Activated CD4-positive, alpha-beta T cell treated with anti-CD3 and anti-CD28 coated beads for 36 hours (primary cell): ENCODE measurements at places on chromosomes 4 and X.
A peak's percentile ranks its signal among the peaks of the same experiment; 100 is the strongest.

DNA sequence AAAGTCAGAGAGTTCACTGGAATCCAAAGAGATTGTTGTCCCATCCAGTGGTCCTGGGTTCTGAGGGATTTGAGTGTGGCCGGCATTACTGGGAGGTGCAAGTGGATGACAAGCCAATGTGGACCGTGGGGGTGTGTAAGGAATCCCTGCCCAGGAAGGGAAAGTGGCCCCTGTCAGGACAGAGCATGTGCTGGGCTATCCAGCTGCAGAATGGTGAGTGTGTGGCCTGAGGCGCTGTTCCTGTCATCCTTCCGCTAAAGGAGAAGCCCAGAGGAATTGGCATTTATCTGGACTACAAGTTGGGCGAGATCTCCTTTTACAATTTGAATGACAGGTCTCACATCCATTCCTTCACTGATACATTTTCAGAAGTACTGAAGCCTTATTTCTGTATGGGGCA, 20.4 kb upstream of the TRIM60 start:
- DNase-seq: no peak

GRCh38 chr4:70306076-70306475, 28.7 kb upstream of the CABS1 start:
- DNase-seq: no peak

DNA sequence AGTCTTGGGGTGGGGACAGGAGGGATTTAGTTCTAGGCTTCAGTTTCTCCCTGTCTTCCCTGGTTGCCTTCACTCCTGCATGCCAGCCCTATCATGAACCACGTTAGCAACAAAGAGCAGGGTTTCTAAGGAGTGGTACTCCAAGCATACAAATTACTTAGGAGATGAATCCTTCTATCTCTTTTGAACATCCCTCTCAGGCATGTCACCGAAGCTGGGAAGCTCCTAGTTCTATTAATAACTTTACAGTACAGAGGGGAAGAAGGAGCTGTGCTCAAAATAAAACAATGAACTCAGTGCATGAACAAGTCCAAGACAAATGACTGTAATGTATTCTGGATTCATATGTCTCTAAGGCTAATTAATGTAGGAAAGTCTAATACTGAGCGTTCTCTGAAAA, 450.6 kb upstream of the RASGEF1B start:
- DNase-seq: no peak

DNA sequence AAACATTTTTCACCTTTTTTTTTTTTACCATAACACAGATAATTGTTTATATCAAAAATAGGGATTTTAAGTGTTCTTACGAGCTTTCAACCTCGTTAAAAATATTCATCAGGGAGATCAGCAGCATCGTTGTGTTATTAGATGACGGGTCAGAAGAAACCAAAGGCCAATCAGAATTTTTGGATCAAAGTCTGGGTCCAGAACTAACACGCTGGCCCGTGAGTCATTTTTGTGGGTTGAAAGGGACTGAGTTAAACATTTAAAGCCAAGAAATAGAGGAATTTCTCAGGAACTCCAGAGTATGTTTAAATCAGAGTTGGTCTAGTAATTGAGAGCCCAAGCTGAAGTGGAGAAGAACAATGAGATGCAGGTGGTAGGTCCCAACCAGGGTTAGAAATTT, 170.8 kb downstream of the TLL1 start:
- DNase-seq: no peak

- DNase-seq: no peak
These were observed 320.3 kb downstream of the DKK2 start for GRCh38 chr4:106715825-106716224.

- no peak for DNase-seq
These were observed 87.8 kb downstream of the VCX2 start for GRCh38 chrX:8083286-8083685.

DNA sequence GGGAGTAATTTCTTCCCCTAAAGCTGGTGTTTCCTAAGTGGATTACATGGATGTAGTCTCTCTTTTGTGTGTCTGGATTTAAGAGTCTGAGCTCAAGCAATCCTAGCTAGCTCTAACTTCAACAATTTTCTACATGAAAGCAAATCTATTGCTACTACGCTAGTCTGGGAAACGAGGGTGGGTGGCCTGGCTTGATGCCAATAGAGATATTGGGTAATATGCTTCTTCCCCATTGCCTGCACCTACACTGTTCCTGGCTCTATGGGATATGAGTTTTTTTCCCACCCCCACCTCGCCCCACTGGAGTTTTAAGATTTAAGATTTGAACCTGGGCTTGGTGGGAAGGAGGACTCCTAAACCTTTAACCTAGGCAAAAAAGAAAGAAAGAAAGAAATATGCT, 158.8 kb downstream of the RBM46 start:
- no peak for DNase-seq

DNA sequence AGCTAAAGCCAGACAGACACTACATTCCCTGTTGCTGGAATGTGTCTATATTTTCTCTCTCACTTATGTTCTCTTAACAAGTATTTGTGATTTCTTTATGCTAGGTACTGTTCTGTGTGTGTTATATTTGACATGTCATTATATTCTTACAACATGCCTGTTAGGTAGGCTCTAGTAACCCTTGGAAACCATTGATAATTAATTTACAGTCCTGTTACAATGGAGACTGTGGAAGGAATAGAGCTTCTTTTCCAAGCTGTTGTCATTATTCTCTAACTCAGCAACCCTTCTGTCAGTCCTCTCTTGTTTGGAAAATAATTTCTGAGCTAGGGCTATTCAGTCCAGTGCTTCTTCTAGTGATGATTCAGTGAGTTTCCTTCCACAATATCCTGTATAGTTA, 419.1 kb upstream of the BOD1L1 start:
- DNase-seq: no peak

DNA sequence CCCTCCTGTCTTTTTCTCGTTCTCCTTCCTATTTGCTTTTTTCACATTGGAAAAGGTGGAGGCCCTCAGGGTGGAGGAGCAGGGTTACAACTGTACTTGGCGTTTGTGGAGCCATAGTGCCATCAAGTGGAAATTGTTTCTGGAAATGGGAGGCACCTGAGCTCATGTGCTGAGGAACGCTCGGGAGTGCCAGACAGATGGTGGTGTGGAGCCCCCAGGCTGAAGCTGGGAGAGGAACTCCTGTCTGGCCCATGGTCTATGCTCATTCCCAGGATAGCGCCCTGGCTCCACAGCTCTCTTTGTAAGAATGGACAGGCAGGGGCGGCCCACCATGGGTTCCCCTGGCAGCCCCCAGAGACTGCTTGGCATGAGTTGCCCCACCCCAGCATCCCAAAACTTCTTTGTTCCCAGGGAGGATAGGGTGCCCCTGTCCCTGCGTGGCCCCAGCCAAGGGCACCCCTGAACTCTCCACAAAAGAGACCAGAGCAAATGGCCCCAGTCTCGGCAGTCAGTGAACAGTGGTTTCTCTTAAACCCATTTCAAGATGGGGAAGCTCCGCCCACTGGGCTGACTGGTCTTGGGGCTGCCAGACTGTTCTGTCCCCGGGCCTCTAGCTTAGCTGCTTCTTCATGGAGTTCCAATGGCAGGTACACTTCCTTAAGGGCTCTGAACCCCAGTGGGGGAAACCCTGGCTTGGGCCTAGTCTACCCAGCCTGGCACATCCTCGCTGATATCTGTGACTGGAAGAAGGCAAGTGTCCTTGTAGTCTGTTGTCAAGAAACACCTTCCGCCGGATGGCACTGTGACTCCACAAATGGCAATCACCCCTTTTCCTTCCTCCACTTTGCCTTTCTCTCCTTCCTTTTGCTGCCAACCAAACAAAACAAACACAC, 70.1 kb downstream of the NBDY start:
- peak; percentile 43 for DNase-seq

- no peak for DNase-seq
These were observed 24.0 kb downstream of the PPEF2 start for GRCh38 chr4:75878246-75878756.

DNA sequence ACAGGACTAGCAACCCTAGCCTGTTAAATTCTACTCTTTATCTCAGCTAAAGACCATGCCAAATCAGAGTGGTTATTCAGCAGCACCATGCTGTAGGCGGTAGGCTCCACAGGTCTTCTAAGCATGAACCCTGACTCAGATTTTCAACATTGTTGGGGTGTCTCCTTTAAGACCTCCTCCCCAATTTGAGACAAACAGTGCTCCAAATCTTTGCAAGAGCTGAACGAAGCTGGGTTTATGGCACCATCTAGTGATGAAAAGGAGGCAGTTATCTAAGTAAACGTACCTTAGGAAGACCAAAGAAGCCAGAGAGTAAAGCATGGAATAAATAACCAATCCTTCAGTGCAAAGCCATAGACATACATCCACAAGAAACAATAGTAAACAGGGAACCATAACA, 334.5 kb upstream of the SLC7A11 start:
- DNase-seq: no peak

GRCh38 chr4:35836596-35836995, 407.7 kb downstream of the ARAP2 start:
- no peak for DNase-seq

GRCh38 chr4:7336732-7337131, 98.0 kb downstream of the PSAPL1 start:
- no peak for DNase-seq

GRCh38 chr4:16686195-16686594, 212.2 kb downstream of the LDB2 start:
- DNase-seq: no peak

GRCh38 chr4:18021470-18021719, 160 bp downstream of the LCORL start:
- no peak for DNase-seq

DNA sequence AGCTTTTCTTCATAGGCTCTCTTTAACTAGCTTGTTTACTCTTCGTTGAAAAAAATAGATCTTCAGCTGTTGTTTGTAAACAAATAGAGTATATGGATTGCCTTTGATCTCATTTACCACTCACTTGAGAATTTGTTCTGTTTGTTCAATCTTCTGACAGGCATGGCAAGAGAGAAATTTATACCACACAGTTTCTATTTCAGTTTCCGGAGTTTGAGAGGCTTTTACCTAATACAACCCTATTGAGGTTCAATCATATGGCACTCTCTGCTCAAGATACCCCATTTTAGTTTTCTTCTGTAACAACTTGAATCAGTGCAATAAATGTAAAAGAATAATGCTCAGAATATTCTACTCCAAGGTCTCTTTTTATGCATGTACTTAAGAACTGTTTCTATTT, 148.0 kb downstream of the EMCN start:
- DNase-seq: no peak

- DNase-seq: no peak
These were observed 153.3 kb downstream of the PRDM5 start for GRCh38 chr4:120769227-120769626.

GRCh38 chr4:124940387-124940786, 227.9 kb upstream of the ANKRD50 start:
- DNase-seq: no peak
